ENCODE measurements at places on chromosomes 6 and 20.
A peak's percentile ranks its signal among the peaks of the same experiment; 100 is the strongest.

DNA sequence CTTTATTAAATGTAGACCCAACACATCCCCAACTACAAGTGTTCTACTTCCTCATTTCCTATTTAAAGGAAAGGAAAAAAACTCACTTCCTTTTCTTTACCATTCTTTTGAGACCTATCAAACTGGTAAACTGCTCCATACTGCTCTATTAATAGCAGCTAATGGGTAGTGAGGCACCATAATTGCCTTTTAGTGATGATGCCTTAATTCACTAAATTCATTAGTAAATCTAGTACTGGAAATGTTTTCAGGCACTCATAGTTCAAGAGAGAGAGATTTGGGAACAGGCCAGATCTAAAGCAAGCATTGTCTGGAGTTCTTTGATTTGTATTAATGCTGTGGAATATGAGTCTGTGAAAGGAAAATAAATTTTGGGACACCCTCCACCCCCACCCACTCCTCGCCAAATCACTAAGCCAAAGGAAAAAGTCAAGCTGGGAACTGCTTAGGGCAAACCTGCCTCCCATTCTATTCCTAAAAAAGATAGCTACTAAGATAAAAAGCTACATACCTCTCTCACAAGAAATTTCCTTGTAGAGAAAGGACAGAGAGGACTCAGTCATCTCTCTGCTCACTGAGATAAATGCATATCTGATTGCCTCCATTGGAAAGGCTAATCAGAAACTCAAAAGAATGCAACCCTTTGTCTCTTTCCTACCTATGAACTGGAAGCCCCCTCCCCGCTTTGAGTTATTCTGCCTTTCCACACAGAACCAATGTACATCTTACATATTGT, 13.6 kb upstream of the IBTK start:
- DNase-seq: no peak

DNA sequence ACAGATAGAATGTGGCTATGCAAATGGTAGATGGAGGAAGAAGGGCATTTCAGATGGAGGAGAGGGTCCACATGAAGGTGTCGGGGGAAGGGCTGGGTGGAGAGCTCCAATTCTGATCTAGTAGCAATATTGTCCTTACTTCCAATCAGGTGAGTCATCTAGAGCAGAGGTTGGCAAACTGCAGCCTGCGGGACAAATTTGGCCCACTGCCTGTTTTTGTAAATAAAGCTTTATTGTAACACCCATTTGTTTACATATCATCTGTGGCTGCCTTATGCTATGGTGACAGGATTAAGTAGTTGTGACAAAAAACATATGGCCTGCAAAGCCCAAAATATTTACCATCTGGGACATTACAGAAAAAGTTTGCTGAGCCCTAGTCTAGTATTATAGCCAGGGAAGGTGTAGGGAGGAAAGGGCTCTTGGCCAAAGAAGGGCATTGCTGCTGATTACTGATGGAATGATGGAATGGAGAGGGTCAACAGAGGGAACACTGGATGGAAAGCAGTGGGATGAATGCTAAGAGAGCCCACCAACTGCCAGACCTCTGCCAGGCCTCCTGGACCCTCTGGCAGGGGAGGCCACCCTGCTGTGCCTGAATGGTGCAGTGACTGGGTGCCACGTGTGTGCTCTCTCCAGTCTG, 79.8 kb downstream of the SLC22A23 start:
- no peak for DNase-seq

DNA sequence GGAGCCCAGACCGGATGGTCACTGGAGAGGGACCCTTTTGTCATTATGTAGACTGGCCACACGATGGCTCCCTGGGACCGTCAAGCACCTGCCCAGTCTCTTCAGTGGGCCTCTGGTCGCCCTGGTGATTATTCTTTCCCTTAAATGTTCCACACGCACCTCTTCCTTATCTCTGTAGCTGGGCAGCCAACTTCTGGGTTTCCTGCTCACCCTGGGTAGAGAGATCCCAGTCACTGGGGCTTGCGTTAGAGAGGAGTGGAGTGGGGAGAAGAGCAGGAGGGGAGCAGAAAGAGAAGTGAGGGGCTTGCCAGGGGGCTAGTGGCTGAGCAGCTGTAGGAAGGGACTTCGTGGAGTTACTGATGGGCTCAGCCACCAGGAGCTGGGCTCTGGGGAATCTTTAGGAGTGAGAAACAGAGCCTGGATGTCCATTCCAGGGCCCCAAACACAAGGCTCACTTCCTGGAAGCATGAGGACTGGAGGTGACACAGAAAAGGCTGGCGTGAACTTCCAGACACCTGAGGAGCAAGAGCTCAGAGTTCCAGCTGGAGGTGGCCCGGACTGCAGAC, 150.1 kb downstream of the DHX35 start:
- no peak for DNase-seq

GRCh38 chr6:91447530-91448254, 860.8 kb upstream of the MAP3K7 start:
- no peak for DNase-seq

DNA sequence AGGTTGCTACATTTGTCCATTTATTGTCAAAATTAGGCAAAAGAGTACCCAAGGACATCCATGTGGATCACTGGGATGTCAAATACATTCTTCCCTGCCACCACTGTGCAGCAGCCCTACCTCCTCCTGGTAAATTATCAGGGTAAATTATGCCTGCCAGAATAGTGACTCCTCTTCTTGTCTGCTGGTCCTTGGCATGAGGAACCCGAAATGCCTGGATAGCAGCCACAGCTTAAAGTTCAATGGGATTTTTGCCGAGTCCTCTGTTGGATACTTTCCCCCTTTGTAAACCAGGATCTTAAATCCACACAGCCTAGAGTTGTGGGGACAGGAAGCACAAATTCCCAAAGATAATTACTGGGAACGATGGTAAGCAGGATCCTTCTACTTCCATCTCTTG, 173.3 kb downstream of the RFX6 start:
- DNase-seq: no peak

GRCh38 chr6:137873273-137873762, 6.3 kb downstream of the TNFAIP3 start:
- DNase-seq: peak; percentile 71

Measured in stimulated activated CD4-positive, alpha-beta T cell treated with anti-CD3 and anti-CD28 coated beads, TNF-alpha, amount 100 ng/mL, for 4 hours (primary cell).